ENCODE measurements at places on chromosomes 7 and 10.

DNA sequence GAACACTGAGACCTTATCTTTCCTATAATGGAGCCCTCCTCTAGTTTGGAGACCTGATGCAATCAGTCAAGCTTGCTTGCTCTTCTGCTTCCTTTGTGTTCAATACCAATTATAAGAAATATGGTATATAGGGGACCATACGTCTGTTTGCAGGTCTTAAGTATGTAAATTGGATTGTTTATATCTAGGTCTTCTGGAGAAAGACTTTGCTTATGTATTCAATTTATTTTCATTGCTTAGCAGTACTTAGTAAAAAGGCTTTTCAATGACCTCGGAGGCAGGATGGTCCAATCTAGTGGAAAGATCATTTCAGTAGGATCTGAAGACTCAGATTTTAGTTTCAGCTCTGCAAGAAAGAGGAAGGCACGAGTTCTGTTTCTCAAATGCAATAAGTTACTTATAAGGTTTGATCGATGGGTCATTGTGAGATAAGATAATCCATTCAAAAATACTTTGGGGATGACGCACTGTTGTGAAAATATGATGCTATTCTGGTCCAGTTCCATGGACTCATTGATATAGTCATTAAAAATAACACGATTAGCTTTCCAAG is 571.6 kb downstream of the SH2D4B start:
- DNase-seq: no peak

DNA sequence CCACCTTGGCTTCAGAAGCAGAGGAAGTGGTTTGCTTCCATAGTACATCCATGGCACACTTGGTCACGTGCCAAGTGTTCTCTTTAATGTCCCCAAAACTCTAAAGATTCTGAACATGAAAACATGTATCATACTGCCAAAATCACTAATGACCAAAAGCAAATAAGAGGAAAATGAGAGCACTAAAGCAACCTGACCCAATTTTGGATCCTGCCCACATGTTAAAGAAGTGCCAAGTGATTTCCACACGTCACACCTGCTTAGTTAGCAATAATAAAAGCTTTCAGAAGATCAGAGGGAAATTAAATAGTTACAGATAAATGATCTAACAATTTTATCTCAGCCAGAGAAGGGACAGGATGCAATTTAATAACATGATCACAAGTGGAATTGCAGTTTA is 1170.0 kb downstream of the XPNPEP1 start:
- no peak for DNase-seq

DNA sequence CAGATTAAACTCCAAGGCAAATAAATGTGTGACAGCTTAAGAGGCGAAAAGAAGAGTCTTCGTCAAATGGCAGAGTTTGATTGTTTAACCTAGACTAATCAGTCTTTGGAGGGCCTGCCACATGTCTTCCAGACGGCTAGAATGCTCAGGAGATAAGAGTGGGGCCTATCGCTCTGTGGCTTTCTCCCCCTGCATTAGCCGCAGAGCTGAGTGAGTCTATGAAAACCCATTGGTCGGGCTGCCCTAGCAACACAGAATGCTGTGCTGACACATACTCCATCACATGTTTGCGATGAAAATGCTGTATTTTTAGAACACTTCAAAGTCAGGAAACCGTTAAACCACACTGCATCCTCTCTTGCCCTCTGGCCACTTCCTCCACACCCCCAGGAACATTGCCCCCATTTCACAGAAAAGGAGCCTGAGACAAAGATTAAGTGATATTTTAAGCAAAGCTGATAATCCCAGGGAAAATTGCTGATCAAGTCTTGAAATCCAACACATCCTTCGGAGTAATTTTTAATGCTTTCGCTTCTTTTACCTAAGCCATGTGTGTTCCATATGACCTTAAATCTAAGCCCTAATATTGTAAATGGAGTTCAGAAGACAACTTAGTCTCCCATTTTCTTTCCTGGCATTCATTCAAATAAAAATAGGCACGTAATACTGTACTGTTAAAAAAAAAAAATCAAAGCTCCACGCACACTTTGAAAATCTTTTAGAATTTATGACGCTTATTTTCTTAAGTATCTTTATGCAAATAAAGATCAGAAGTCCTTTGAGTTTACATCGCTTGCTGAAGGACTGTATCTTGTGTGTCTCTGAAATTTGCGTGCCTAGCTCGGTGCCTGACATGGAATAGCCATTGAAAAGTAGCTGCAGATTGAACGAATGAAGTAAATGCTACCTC is 161.2 kb downstream of the CELF2 start:
- peak; percentile 100 for DNase-seq

- DNase-seq: no peak
Observed at GRCh38 chr10:75000748-75001321, 110.6 kb upstream of the SAMD8 start.

- DNase-seq: no peak
Observed at GRCh38 chr10:15483215-15484075, 112.4 kb upstream of the FAM171A1 start.

GRCh38 chr7:66631471-66631870 is 2.8 kb downstream of the KCTD7 start:
- DNase-seq: peak; percentile 80

GRCh38 chr10:69318106-69318866 is 40.0 kb downstream of the HK1 start:
- DNase-seq: peak; percentile 97
